ENCODE measurements at places on chromosomes 16 and 17.

GRCh38 chr17:44071198-44071520 is 624 bp downstream of the G6PC3 start:
- no peak for DNase-seq

- DNase-seq = no peak
Observed at GRCh38 chr17:48294020-48294805, 135.8 kb downstream of the SKAP1 start.

GRCh38 chr17:44979426-44979995 is 11.4 kb upstream of the C1QL1 start:
- no peak for DNase-seq

GRCh38 chr16:82195917-82196494 is 26.0 kb upstream of the MPHOSPH6 start:
- DNase-seq = no peak

GRCh38 chr17:77090476-77090875 is 50.3 kb upstream of the SEC14L1 start:
- DNase-seq = no peak
